Stimulated activated CD8-positive, alpha-beta memory T cell treated with anti-CD3 and anti-CD28 coated beads, Interleukin-15, amount 100 ng/mL, for 48 hours (primary cell): ENCODE measurements at places on chromosomes 12 and 14.
A peak's percentile ranks its signal among the peaks of the same experiment; 100 is the strongest.

- DNase-seq: no peak
Measured at GRCh38 chr12:41627476-41627875, 439.4 kb downstream of the PDZRN4 start.

DNA sequence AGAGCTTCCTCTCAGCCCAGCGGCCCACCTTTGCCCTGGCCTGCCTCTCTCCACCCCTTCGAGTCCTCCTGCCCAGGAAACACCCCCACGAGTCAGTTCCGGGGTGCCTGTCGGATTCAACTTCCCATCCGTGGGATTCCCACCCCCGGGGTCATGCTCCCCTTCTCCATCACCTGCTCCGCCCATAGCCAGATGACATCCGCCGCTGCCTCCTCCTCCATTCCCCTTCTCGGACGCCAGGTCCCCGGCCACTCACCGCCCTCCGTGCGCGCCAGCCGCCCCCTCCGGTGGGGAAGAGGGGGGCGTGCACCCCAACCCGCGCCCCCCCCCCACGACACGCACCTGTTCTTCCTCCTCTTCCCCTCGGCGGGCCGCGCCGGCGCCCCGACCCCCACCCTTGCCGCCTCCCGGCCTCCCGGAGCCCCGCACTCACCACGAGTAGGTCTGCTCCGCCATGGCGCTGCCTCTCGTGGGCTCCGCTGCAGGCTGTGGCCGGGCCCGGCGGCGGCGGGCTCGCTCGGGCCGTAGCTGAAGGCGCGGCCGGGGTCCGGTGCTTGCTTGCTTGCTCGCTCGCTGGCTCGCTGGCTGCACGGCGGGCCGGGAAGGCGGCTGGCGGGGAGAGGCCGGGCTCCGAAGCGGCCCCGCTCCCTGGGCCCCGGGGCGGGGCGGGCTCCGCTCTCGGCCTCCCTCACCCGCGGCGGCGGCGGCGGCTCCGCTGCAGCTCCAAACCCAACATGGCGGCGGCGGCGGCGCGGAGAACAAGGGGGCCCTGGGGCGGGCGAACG, 554 bp downstream of the SPPL3 start:
- peak; percentile 61 for DNase-seq

GRCh38 chr12:24027352-24027751, 77.9 kb upstream of the SOX5 start:
- DNase-seq: no peak

DNA sequence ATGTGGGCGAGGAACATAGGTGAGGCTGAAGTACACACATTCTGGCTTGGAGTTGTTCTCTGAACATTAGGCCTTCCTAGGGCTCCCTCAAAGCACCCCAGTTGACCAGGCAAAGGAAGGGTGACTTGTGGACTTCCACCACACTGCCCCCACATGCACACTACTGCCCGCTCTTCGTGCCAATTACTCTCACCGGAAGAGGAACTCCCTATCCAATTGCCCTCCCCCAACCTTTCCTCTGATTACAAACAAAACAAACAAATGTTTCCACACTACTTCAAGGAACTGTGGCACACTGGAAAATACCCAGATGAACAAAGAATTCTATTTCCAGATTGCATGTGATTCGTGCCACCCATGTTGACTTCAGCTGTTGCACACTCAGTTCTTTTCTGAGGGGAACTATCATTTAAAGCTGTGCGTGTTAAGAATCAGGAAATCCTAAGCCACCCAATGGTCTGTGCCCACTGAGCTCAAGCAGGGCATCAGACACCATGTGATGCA, 139.3 kb downstream of the SSPN start:
- DNase-seq: no peak

- no peak for DNase-seq
Measured at GRCh38 chr12:78271546-78271945, 440.9 kb downstream of the NAV3 start.

- no peak for DNase-seq
Measured at GRCh38 chr14:36741858-36742257, 80.2 kb downstream of the PAX9 start.

GRCh38 chr14:24403294-24403998, 4.6 kb downstream of the NYNRIN start:
- no peak for DNase-seq

GRCh38 chr12:32502693-32503502, 103.5 kb downstream of the FGD4 start:
- no peak for DNase-seq

DNA sequence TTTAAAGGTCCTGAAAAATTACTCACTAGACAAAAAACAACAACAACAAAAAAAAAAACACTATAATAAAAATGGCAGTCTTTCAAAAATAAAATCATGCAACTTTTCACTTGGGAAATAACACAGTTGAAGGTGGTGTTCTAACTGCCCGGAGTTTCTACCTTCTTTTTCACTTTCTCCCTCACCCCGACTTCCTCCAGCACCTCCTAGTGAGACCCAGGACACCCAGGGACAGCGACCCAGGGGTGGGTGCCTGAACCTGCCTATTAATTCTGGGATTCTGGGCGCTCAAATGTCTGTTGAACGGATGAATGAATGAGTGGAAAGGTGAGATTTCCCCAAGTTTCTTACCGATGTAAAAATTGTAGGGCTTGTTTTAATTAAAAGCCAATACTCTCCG, 2.0 kb upstream of the FZD10 start:
- no peak for DNase-seq

DNA sequence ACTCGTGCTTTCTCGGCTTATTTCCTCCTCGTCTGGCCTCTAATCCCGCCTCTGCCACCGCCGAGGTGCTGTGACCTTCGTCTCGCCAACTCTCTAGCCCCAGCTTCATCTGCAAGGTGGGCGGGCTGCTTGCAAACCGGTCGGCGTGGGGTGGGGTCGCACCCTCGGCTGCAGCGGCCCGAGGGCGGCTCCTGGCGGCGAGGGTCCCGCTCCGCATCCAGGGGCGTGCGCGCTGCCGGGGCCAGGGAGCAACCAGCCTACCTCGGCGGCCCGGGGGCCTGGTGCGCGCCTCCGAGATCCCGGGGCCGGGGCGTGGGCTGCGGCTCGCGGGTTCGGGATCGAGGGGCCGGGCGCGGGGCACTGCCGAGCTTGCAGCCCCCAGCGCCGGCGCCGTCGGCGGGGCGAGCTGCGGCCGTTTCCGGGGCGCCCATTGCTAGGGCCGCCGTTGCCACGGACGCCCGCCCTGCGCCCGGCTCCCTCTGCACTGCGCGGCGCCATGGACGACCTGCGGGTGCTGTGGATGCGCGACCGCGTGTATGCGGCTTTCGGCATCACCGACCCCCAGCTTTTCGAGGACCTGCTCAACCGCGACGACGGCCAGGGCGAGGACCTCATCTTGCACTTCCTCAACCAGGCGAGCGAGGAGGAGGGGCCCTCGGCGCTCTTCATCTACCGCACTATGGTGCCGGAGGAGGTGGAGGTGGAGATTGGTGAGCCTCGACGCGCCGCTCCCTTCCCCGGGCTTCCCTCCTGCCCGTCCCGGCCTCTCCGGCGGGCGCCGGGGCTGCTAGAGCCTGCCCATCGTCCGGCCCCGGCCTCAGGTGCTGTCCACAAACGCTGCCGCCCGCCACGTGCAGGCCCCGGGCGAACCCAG, at the start of gene DNAH10:
TSS of gene DNAH10 (plus strand) at position 461 of the 874 bp plus-strand sequence. CDS start at position 497, 36 bp downstream.
- peak; percentile 34 for DNase-seq

- no peak for DNase-seq
Measured at GRCh38 chr14:102804858-102805257, 27.6 kb downstream of the TRAF3 start.

GRCh38 chr12:108173160-108173559, 44.1 kb downstream of the WSCD2 start:
- no peak for DNase-seq

- no peak for DNase-seq
Measured at GRCh38 chr14:95769976-95770375, 56.1 kb upstream of the TCL1A start.

DNA sequence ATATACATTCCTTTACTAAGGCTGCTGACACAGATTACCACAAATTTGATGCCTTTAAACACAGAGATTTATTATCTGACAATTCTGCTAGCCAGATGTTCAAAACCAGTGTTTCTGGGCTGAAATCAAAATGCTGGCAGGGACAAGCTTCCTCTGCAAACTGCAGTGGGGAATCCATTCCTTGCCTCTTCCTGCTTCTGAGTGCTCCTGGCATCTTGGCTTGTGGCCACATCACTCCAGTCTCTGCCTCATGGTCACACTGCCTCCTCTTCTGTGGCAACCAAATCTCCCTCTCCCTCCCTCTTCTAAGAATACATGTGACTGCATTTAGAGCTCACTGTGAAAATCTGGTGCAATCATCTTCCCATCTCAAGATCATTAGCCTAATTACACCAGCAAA, 235.7 kb downstream of the TTC8 start:
- no peak for DNase-seq
